ENCODE measurements at places on chromosomes 5 and 9. TPM values are rescaled to one million over a fixed set of nuclear protein-coding genes. Genes with fewer than 3 reads are reported as not detected.

The SLC36A2 gene
- not detected for polyA plus RNA-seq

The MELK gene
- polyA plus RNA-seq: 0.18 TPM

The C9orf153 gene
- polyA plus RNA-seq: not detected

DNA sequence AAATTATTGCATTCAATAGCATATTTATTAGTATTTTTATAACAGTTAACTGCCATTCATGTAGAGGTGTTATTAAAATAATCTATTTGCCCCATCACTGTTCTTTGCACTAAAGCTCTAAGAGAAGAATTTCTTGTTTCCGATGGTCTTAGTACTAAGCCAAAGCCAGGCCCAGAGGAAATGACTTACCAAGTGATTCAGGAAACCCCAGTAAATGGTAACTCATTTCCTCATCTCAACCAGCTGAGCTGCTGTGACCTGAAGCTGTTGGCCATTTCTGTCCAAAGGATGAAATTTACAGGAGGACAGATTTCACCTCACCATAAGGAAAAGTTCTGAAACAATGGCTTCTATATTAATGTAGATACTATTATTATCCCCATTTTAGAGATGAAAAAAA, 117.0 kb downstream of the PIK3R1 start:
- no peak for DNase-seq

- no peak for DNase-seq
These were observed 22.4 kb downstream of the MOCS2 start for GRCh38 chr5:53087171-53087570.

GRCh38 chr5:32099486-32100035, 74.6 kb downstream of the GOLPH3 start:
- no peak for DNase-seq

DNA sequence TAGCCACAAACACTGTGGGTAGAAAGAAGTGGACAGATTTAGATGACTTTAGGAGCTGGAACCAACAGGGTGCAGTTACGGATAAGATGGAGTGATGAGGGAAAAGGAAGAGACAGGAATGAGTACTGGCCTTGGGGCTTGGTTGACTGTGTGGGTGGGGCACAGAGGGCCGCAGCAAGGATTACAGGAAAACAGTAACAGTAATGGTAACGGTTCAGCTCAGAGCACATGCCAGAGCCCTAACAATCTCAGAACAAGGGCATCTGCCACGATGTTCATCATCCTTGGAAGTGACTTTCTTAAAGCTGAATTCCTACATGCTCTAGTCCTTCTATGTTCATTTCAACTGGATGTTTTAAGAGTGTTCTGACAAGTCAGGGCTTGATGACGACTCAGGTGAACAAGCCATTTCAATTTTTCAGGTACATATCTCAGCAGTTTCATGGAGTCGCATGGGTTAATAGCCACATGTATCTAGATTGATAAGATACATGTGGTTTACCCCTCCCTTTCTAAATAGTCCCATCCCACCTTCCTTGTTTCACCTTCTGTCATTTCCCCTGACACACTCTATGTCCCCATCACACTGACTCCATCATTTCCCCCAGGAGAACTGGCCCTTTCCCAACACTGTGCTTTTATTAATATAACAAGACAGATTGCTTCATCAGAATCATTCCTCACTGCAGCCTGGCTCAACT, 65.0 kb downstream of the CEMIP2 start:
- DNase-seq: no peak

DNA sequence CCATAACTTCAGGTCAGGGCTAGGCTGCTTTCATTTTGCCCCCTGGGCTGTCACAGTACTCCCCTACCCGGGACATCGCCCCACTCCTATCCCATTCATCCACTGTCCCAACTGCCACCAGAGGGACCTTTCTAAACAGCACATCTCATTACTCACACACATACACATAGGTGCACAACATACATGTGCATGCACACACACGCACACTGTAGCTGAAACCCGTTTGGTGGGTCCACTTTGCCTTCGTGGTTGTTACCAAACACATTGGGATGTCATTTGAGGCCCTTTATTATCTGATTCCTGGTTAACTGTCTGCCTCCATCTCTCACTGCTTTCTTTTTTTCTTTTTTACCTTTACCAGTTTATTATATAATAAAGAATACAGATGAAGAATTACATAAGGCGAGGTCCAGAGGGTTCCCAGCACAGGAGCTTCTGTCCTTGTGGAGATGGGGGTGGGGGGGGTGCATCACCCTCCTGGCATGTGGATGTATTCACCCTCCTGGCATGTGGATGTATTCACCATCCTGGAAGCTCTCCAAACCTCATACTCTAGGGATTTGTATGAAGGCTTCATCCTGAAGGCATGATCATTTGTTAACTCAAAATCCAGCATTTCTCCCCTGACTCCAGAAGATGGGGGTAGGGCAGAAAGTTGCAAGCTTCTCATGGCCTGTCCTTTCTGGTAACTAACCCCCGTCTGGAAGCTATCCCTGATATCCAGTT, 186.0 kb downstream of the GOLPH3 start:
- no peak for DNase-seq

- DNase-seq: no peak
These were observed 4.8 kb upstream of the ENTPD2 start for GRCh38 chr9:137058521-137059234.
